ENCODE measurements at places on chromosomes 7 and 10. TPM values are rescaled to one million over a fixed set of nuclear protein-coding genes. Genes with fewer than 3 reads are reported as not detected.

- no peak overlapping the region for H3K27ac ChIP-seq
- no peak overlapping the region for H3K4me3 ChIP-seq
- H3K36me3 ChIP-seq, result no peaks in the 10 kb centered on the region
- H3K4me1 ChIP-seq, result peaks cover 3% of the 10 kb centered on the region
- DNase-seq, result no peak
- H3K27me3 ChIP-seq, result no peaks in the 10 kb centered on the region
These were observed 4.9 kb upstream of the ZFYVE27 start for GRCh38 chr10:97732052-97732359.

GRCh38 chr7:39083781-39084180 is 106.1 kb downstream of the POU6F2 start:
- H3K27ac ChIP-seq, result no peak overlapping the region
- no peak for DNase-seq
- no peak overlapping the region for H3K4me3 ChIP-seq
- no peaks in the 10 kb centered on the region for H3K4me1 ChIP-seq
- peaks cover 2% of the 10 kb centered on the region for H3K27me3 ChIP-seq

- H3K36me3 ChIP-seq, result no peaks in the 10 kb centered on the region
- peaks cover 13% of the 10 kb centered on the region for H3K4me1 ChIP-seq
- DNase-seq, result peak; percentile 56
- H3K27me3 ChIP-seq, result no peaks in the 10 kb centered on the region
These were observed 72.0 kb upstream of the TES start for GRCh38 chr7:116138202-116138801.

DNA sequence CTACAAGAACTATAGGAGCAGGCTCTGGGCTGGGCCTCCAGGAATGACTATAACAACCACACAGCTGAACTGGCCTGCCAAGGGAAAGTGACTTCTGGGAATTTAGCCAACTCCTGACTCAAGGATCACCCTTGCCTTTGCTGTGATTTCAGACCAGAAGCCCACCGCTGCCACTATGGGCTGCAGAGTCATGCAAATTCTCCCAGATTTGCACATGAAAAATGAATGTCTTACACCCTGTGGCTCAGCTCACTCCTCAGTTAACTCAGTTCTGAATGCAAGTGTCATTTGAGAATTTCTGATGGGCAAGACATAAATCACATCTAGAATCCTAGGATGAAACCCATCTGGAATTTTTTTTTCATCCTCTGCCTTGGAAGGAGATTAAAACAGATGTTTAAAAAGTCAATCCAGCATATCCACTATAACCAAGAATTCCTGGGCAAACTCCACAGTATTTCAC is 186.5 kb upstream of the BET1 start:
- H3K4me3 ChIP-seq, result no peak overlapping the region
- no peaks in the 10 kb centered on the region for H3K36me3 ChIP-seq
- peak overlapping the region; percentile 58 for H3K27ac ChIP-seq
- peaks cover 10% of the 10 kb centered on the region for H3K4me1 ChIP-seq
- no peaks in the 10 kb centered on the region for H3K27me3 ChIP-seq

GRCh38 chr10:73209705-73210104 is 37.4 kb downstream of the DNAJC9 start:
- no peaks in the 10 kb centered on the region for H3K27me3 ChIP-seq
- no peak overlapping the region for H3K27ac ChIP-seq

DNA sequence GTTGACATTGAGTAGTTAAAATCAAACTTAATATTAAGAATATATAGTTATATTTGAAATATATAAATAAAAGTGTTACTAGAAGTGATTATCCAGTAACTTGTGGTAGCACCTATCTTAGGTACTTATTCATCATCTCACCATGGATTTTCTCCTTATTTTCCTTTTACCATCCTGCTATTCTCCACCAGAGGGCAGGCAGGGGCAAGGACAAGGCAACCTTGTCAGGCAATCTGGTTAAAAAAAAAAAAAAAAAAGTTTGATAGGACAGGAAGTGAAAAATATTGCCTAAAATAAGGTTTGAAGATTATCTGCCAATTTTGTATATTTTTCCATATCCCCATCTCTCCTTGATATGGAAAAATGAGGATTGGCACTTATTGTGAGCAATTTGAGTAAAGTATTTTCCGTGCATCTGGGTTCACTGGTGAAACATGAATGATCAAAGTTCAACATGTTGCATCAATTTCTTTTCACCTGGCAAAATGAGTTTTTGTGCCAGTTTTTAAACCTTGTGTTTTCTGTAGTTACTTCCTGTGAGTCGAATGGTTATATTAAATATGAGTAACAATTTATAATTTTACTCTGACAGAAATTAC is 256.7 kb downstream of the AGMO start:
- no peaks in the 10 kb centered on the region for H3K36me3 ChIP-seq
- no peak overlapping the region for H3K27ac ChIP-seq
- no peak overlapping the region for H3K4me3 ChIP-seq
- H3K27me3 ChIP-seq, result no peaks in the 10 kb centered on the region
- peak; percentile 10 for DNase-seq
- no peaks in the 10 kb centered on the region for H3K4me1 ChIP-seq

- H3K36me3 ChIP-seq, result no peaks in the 10 kb centered on the region
- no peaks in the 10 kb centered on the region for H3K4me1 ChIP-seq
- H3K4me3 ChIP-seq, result no peak overlapping the region
- H3K27me3 ChIP-seq, result no peaks in the 10 kb centered on the region
- no peak for DNase-seq
- no peak overlapping the region for H3K27ac ChIP-seq
These were observed 131.0 kb upstream of the DNAJB12 start for GRCh38 chr10:72485701-72486100.

DNA sequence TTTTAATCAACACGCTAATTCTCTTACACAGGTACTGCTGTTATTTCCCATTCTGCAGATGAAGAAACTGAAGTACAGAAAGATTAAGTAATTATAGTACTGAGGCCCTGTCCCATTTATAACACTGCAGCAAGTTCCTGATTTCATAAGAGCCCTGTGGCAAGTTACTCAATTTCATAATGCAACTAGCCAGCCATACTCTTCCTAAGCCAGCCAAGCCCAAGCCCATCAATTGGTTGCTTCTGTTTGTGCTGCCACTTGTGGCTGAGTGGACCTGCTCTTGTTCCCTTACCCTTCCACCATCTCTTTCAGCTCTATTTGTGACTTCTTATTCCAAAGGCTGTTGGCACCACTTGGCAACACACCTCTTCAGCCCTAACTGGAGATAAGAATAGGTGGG is 19.7 kb upstream of the PRPF18 start:
- H3K4me3 ChIP-seq, result no peak overlapping the region
- H3K4me1 ChIP-seq, result no peaks in the 10 kb centered on the region
- DNase-seq, result no peak
- H3K27ac ChIP-seq, result no peak overlapping the region
- peaks cover 2% of the 10 kb centered on the region for H3K27me3 ChIP-seq

DNA sequence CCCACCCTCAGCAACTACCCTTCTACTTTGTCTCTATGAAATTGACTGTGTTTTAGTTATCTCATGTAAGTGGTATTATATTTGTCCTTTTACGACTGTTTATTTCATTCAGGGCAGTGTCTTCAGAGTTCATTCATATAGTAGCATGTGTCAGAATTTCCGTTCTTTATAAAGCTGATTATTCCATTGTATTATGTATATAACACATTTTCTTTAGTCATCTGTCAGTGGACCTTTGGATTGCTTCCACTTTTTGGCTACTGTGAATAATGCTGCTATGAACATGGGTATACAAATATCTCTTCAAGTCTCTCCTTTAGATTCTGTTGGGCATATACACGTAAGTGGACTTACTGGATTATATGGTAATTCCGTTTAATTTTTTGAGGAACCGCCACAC is 14.5 kb downstream of the SLF2 start:
- H3K36me3 ChIP-seq, result peaks cover 69% of the 10 kb centered on the region
- peaks cover 2% of the 10 kb centered on the region for H3K4me1 ChIP-seq
- DNase-seq, result no peak

NUTM2B gene
- 0.70 TPM for total RNA-seq

AIFM2 gene
- 7.5 TPM for total RNA-seq

BLNK gene
- total RNA-seq, result not detected

EGFR gene
- 22.0 TPM for total RNA-seq

CALML5 gene
- total RNA-seq, result not detected

ADGRA1 gene
- total RNA-seq, result not detected

Measured in astrocyte (in vitro differentiated cells and primary cell).